ENCODE measurements at places on chromosomes 12 and 14. TPM values are rescaled to one million over a fixed set of nuclear protein-coding genes. Genes with fewer than 3 reads are reported as not detected.
A peak's percentile ranks its signal among the peaks of the same experiment; 100 is the strongest.

DNA sequence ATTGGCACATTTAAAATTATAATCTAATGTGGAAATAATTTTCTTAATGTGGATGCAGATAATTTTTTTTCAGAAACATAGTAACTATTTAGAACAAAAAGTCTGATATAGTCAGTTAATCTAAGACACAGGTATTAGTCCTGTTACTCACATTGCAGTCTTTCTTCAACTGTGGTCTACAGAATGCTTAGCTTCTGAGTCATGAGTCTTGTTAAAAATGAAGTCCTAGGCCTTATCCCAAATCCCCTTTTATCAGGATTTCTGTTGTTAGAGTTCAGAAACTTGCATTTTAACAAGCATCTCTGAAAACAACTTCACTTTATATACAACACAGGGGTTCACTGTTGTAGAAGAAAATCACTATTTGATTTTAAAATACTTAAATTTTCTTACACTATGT lies 112.2 kb downstream of the SLC16A7 start:
- DNase-seq: peak; percentile 71

The COCH gene
- 1.5 TPM for total RNA-seq

DNA sequence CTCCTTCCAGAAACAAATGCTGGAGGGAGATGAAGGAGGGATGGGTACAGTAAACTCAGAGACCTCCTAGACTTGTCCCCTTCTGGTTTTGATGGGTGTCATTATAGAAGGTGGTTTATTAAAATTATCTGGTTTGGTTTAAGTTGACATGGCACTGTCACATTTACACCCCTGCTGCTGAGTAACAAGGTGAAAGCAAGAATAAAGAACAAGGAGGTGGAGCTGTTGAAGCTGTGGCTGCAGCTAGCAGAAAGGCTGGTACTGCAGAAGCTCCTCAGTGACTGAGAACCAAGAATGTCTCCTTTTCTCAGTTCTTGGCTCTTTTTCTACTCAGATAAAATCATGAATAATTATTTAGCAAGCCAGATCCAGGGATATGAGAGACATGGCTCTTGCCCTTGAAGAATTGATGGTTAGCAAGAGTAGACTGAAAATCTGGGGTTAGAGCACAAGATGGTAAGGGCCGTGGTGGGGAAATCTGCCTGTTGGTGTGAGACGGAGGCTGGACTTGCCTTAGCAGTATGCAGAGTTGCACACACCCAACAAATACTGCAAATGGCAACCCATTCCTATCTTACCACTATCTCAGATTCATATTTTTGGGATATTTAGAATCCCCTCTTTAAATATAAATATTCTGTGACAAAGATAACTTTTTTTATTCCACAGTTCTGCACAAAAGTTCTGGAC lies at the start of gene GZMH:
TSS of gene GZMH (minus strand) at position 31 of the 690 bp plus-strand sequence. CDS start 72 bp downstream, outside the sequence.
- DNase-seq: no peak

DNA sequence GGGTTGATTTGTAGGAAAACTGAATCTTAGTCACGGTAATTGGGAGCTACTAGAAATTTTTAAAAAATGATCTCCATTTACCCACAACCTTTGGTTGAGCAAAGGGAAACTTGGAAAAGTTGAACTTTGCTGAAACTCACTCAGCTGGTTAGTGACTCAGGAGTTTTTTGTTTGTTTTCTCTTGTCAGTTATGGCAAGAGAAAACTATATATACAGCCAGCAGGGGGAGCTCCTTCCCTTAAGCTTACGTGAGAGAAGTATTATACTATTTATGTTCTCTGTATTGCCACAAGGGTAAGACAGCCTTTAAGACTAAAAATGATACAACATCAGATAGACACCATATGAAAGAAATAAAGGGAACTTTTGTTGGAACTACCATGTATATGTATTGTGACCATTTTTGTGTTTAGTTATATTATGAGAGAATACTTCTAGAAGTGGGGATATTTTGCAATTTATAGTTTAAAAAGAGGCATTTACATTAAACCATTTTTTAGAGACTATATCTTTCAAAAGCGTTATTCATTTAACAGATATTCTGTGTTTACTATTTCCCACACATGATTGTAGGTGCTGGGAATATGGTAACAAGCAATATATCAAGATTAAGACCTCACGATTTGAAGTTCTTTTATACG lies 28.1 kb upstream of the TBC1D30 start:
- DNase-seq: peak; percentile 90

DNA sequence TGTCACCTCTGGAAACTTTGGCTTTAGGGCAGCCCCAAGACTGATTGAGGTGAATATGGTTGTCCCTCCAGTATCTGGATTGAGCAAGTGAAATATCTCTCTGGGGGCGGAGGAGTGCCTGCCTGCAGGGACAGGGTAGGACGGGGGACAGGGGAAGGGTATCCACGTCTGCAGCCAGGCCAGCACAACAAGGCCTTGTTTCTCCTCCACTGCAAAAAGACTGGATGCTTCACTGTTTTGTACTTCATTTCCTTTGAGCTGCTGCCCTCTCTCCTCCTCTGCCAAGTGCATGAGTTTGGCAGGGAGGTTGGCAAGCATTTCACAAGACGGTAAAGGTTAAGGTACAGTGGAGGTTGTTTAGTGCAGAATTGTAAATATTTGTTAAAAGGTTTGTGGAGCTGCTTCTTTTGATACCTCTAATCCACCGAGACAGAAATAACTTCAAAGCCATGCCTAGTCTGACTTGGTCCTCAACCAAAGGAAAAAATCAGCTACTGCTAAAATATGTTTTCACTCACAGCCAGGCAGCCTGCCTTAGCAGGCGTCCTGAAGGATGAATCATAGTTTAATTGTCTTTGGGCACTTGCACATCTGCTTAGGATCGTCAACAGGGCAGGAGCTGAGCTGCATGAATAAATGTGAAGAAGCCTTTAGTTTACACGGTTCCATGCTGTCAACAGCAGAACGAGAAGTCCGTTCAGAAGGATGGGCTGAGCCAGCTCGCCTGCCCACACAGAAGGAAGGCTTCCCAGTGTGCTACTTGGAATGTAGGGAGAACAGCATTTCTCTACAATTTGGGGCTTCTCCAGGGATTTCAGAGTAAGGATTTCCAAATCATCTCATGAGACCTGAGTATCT lies 269.7 kb downstream of the TTC6 start:
- DNase-seq: peak; percentile 92

- no peak for DNase-seq
These were observed 27.2 kb downstream of the SLC15A4 start for GRCh38 chr12:128796439-128797118.

GRCh38 chr12:13326076-13326475 lies 129.6 kb downstream of the EMP1 start:
- DNase-seq: no peak

The ZDHHC22 gene
- total RNA-seq: under 0.01 TPM

GRCh38 chr12:24838531-24838950 lies 110.4 kb downstream of the BCAT1 start:
- DNase-seq: peak; percentile 95

GRCh38 chr12:33825442-33825841 lies 196.9 kb upstream of the ALG10 start:
- peak; percentile 82 for DNase-seq

DNA sequence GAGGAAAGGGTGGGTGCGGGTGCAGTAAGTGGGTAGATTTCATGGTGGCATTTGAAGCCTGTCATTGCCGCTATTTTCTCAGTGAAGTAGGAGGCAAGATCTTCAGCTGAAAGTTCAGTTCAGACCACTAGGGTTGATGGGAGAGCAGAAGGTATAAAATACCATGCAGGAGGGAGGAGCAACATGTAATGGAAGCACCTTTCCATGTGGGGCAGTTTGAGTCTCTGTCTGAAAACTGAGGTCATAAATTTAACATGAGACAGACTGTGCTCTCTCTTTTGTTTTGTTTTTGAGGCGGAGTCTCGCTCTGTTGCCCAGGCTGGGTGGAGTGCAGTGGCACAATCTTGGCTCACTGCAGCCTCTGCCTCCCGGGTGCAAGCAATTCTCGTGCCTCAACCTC lies 22.7 kb downstream of the LRRC74A start:
- DNase-seq: no peak

DNA sequence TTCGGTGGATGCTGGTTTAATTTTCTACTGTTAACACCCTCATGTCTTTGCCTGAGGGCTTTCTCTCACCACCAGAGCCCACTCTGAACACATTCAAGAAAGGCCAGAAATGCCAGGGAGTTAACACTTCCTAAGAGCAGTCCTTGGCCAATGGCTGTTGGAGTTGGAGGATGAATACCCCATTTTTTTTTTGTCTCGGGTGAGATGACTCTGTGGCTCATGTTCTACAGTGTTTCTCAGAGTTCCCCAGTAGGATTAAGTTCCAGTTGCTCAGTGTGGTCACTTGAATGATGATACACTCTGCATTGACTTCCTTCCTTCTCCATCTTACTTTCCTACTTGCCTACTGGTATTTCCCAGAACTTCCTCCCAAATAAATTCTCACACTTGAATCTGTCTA lies 65.8 kb downstream of the FOS start:
- peak; percentile 57 for DNase-seq

The FAM186B gene
- total RNA-seq: 0.19 TPM

- peak; percentile 67 for DNase-seq
These were observed 53.3 kb upstream of the CERS5 start for GRCh38 chr12:50220363-50220995.

The LTB4R gene
- 1.7 TPM for total RNA-seq

DNA sequence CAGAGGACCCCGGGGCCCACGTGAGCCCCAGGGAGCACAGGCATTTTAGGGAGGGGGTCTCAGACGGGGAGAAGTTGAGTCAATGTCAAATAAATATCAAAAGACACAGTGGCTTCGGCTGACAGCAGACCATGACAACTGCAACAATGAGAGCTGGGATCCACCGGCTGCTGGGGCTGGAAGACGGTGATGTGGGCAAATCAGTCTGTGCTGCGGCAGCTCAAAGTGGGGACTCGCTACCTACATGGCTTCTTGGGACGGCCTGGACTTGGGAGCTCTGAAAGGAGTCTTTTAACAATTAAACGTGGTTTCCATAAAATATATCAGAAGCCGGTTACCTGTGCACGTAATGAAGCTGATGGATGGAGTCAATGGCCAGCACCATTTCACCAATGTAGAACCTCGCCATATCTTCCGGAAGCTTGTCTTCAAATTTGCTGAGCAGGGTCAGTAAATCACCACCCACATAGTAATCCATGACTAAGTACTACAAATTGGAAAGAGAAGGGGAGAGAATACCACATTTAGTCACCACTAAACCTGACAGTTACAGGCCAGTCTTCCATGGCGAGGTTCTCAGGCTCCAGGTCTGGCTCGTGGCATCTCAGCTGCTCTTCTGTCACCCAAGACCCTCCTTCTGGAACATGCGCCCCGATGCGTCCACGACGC lies 58.0 kb downstream of the CDC42BPB start:
- DNase-seq: no peak

- DNase-seq: peak; percentile 71
These were observed 103.8 kb downstream of the SLC16A7 start for GRCh38 chr12:59699421-59700152.

DNA sequence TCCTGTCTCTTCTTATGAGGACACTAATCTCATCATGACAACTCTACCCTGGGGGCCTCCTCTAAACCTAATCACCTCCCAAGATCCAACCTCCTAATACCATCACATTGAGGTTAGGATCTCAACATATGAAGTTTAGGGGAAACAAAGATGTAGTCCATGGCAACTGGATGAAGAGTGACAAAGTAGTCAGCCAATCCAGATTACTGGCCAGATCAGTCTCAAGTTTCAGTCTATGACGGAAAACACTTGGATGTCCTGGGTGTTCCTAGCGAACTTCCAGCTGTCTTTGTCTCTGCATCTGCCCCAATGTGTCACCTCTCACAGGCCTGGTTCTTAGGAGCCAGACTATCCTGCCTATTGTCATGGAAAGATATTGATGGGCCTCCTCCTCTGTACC lies 630.8 kb downstream of the AACS start:
- no peak for DNase-seq

DNA sequence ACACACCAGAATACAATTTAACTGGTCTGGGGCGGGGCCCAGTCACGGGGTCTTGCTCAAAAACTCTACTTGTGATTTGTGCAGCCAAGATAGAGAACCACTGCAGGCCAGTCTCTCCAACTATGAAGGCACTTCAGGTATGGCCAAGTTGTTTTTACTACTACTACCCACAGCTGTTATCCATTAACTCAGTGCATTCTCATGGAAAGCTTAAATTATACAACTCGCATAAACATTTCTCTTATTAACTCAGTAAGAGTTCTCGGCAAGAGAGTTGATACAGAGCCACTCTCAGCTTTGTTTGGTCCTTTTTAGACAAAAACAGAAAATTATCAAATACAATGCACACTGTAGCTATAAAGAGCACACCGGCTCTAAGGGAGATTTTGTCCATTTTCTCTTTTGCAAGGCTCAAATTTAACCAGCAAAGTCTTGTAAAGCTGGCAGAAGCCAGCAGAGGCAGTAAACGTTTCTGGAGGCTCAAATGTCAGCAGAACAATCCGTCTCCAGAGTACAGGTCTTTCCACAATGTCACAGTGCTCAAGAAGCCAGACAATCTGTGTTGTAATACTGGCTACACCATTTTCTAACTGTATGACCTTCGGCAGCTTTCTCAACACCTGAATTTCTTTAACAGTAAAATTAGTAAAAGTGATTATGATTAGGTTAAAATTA lies 85.9 kb downstream of the PTGER2 start:
- peak; percentile 47 for DNase-seq

- DNase-seq: no peak
These were observed 2.4 kb downstream of the THTPA start for GRCh38 chr14:23558346-23559009.

The IKZF4 gene
- total RNA-seq: 2.2 TPM

- peak; percentile 82 for DNase-seq
These were observed 37.5 kb downstream of the PRORP start for GRCh38 chr14:35159742-35160409.

DNA sequence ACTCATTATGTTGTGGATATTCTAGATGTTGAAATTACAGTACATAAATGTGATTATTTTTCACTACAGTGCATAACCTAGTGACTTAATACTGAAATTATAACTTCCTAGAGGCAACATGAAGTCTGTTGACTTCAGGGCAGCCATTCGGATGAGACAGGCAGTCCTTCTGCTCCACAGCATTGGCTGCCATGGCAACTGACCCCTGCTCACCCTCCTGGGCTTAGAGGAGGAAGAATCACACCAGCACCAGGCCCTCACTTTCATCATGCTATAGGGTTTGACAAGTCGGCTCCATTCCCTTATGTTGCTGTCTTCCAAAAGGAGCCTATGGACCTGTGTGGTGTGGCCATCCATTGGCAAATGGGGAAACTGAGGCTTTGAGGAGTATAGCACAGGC lies 233.5 kb upstream of the TMEM132C start:
- DNase-seq: no peak

GRCh38 chr14:50846226-50846880 lies 15.4 kb upstream of the NIN start:
- peak; percentile 74 for DNase-seq

The VIPAS39 gene
- total RNA-seq: 20.8 TPM

All from LHCN-M2 (cell line).